ENCODE measurements at places on chromosomes 2 and 18.

GRCh38 chr2:190891372-190891771 is 10.8 kb downstream of the GLS start:
- DNase-seq, result no peak

DNA sequence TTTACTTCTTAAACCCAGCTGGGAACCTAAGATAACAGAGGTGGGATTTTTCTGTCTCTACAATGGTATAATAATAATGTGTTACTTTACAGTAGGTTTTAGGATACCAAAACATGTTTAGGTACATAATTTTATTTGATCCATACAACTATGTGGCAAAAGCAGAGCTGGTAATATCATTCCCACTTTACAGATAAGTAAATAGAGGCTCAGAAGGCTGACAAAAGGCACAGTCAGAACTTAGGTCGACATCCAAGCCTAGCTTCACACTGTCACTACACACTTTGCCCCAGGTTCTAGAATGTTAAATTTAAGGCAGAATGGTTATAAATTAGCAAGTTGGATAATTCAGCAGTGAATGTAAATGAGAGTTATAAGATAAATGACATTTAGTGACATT is 189.6 kb upstream of the PARD3B start:
- DNase-seq, result no peak

- no peak for DNase-seq
These were observed 36.2 kb upstream of the LPIN1 start for GRCh38 chr2:11710210-11710609.

- no peak for DNase-seq
These were observed 255.5 kb downstream of the CDH2 start for GRCh38 chr18:27921392-27921791.

DNA sequence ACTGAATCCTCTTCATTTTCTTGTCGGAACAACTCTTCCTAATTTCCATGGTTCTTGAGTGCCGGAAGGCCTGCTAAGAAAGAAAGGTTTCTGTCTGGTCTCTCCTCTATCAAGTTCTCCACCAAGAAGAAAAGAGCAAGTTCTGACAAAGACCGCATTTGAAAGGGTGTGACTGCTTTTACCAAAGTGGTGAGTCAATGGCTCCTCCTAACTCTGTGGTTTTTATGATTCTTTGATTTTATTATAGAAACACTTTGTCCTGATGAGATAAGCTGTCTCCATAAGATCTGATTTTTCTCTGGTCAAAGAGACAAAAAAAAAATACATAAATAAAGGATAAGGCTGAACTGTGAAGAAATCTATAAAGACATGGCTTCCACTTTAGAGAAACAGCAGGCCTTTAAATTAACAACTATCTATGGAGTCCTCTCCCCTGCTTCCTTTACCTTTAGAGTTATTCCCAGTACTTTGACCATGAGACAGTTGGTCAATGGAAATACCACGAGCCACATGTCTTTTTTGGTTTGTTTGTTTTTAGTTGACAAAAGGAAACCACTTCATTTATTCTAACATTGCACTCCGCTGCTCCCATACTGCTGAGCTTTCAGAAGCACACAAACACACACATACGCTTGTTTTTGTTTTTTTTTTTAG is 67.7 kb downstream of the REL start:
- no peak for DNase-seq

DNA sequence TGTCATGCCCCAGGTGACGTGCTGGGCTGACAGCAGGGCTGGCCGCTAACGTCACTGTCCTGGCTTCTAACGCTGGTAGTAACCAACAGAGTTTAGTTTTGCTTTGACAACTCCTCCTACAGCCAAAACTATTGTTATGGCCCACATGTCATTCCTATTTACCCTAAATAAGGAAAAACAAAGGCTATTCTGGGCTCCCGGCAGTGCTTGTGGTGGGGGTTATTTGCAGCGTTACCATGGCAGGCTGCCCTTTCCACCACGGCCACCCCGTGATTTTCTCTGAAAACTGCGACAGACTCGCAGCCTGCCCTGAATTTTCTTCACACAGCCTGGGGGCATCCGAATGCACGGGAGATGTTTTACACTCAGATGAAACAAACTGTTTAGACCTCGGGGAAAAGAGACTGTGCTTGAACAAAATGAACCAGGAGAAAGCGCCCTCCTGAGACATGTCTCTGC is 115.2 kb downstream of the FAM210A start:
- DNase-seq, result no peak

DNA sequence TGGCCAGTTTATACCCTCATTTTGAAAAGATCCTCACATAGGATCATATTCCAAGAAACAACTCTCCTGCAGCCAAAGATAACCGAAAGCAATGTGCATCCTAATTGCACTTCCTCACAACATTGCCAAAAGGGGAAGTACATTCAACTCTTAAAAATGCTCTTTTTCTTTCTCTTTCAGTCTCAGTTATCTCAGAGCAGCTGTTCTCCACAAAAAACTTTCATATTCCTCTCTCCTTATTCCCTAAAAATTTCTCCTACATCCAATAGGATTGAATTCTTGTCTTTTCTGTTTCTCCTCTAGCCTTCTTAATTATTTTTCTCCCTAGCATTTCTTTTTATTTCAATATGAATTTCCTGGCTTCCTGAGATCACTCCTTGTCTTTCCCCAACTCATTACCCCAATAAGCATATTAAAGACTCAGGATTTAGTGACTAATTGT is 7.4 kb upstream of the VRK2 start:
- DNase-seq, result no peak

- no peak for DNase-seq
These were observed 52.5 kb upstream of the FAM136A start for GRCh38 chr2:70354264-70354949.

- DNase-seq, result no peak
These were observed 77.2 kb downstream of the ACKR3 start for GRCh38 chr2:236646871-236647270.

GRCh38 chr2:47506436-47506835 is 103.5 kb downstream of the MSH2 start:
- no peak for DNase-seq

- no peak for DNase-seq
These were observed 414.9 kb upstream of the SYT4 start for GRCh38 chr18:43692099-43692690.

DNA sequence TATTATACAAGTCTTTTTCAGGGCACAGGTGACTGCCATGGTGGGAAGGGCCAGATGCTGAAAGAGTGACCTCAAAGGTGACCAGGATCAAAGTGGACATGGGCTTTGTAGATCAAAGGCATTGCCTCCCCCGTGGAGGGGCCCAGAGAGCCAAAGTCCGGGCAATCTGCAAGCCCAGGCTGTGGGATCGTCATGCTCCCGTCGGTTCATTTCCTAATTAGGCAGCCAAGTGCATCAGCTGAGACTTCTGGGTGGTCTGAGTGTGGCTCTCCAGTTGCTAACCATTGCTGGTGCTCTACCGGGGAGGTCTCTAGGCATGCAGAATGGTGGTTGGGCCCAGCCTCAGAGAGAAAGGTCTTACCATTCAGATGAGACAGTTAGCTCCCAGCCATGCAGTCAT is 61.6 kb downstream of the TRIB2 start:
- no peak for DNase-seq

DNA sequence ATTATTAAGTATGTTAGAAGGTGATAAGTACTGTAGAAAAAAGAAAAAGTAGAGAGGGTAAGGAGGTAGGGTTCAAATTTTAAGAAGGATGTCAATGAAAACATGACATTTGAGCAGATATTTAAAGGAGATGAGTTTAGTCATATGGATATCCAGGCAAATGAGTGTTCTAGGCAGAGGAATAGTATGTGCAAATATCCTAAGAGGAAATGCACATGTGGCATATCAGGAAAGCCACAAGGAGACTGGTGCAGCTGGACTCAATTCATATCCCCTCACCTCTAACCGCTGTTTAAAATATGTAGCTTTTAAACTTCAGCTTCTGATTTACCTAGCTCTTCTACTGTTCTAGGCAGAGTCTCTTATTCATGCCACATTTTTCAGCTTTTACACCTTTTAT is 9.5 kb downstream of the AGPS start:
- DNase-seq, result no peak

- DNase-seq, result no peak
These were observed 215.1 kb upstream of the TRIB2 start for GRCh38 chr2:12501469-12502158.

GRCh38 chr2:222424729-222425671 is 657 bp downstream of the SGPP2 start:
- no peak for DNase-seq

Data from activated naive CD4-positive, alpha-beta T cell (primary cell).